ENCODE measurements at places on chromosomes 6 and 20. TPM values are rescaled to one million over a fixed set of nuclear protein-coding genes. Genes with fewer than 3 reads are reported as not detected.
A peak's percentile ranks its signal among the peaks of the same experiment; 100 is the strongest.

- no peak for DNase-seq
- H3K4me3 ChIP-seq, result no peak overlapping the region
- no peak overlapping the region for H3K27ac ChIP-seq
- peaks cover 84% of the 10 kb centered on the region for H3K4me1 ChIP-seq
- no peaks in the 10 kb centered on the region for H3K36me3 ChIP-seq
These were observed 44.0 kb downstream of the B4GALT5 start for GRCh38 chr20:49669601-49670189.

The DACT2 gene
- total RNA-seq, result 3.2 TPM

- H3K27ac ChIP-seq, result no peak overlapping the region
- no peaks in the 10 kb centered on the region for H3K27me3 ChIP-seq
- DNase-seq, result no peak
These were observed 33.1 kb downstream of the PXDC1 start for GRCh38 chr6:3718407-3718806.

The TFAP2D gene
- total RNA-seq, result not detected

GRCh38 chr20:38136421-38137245, 28.4 kb downstream of the TGM2 start:
- no peak for DNase-seq
- peak overlapping the region; percentile 62 for H3K27ac ChIP-seq
- peaks cover 64% of the 10 kb centered on the region for H3K4me1 ChIP-seq

- H3K27ac ChIP-seq, result peak overlapping the region; percentile 99
- H3K4me1 ChIP-seq, result peaks cover 37% of the 10 kb centered on the region
- no peak for DNase-seq
- no peaks in the 10 kb centered on the region for H3K27me3 ChIP-seq
These were observed 382 bp downstream of the SFT2D1 start for GRCh38 chr6:166341977-166342348.

- DNase-seq, result no peak
- H3K4me1 ChIP-seq, result no peaks in the 10 kb centered on the region
- H3K4me3 ChIP-seq, result no peak overlapping the region
- H3K27me3 ChIP-seq, result no peaks in the 10 kb centered on the region
- H3K27ac ChIP-seq, result no peak overlapping the region
- no peaks in the 10 kb centered on the region for H3K36me3 ChIP-seq
These were observed 51.7 kb downstream of the MARCKS start for GRCh38 chr6:113908801-113909200.

GRCh38 chr6:160112628-160113299, 8.9 kb upstream of the SLC22A1 start:
- no peaks in the 10 kb centered on the region for H3K27me3 ChIP-seq
- H3K36me3 ChIP-seq, result no peaks in the 10 kb centered on the region
- H3K4me3 ChIP-seq, result no peak overlapping the region
- H3K27ac ChIP-seq, result no peak overlapping the region
- DNase-seq, result no peak

The SLC22A1 gene
- 4.2 TPM for total RNA-seq

DNA sequence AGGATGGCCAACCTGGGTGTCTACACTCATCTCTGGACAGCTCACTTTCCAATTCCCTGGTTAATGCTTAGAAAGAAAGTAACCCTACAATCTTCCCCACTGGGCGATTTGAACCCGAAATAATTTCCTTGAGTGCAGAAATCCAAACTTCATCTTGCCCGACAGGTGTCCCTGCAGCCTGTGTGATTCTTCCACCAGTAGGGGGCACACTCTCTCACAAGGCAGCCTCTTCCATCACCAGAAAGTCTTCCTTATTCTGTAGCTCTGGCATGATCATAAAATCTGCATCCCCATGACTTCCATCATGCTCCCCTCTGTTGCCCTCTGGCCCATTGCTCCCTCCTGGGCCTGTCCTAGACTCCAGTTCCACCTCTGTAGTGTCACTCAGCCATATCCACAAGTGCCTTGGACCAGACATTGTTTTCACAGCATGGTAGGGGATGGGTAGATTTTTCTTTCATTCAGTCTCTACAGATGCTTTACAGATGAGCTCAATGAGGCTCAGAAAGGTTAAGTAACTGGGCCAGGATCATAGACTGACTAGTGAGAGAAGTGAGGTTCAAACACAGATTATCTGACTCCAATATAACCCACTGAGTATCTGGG, 170.4 kb upstream of the SPTLC3 start:
- H3K27ac ChIP-seq, result no peak overlapping the region
- no peaks in the 10 kb centered on the region for H3K27me3 ChIP-seq

GRCh38 chr20:25744261-25744660, 47.6 kb upstream of the ZNF337 start:
- H3K27me3 ChIP-seq, result no peaks in the 10 kb centered on the region
- no peaks in the 10 kb centered on the region for H3K4me1 ChIP-seq
- no peaks in the 10 kb centered on the region for H3K36me3 ChIP-seq
- no peak overlapping the region for H3K4me3 ChIP-seq

The CST2 gene
- 0.98 TPM for total RNA-seq

- no peaks in the 10 kb centered on the region for H3K36me3 ChIP-seq
- no peaks in the 10 kb centered on the region for H3K4me1 ChIP-seq
- no peaks in the 10 kb centered on the region for H3K27me3 ChIP-seq
- no peak overlapping the region for H3K4me3 ChIP-seq
- no peak overlapping the region for H3K27ac ChIP-seq
These were observed 115.2 kb downstream of the MRPL14 start for GRCh38 chr6:44012078-44012493.

DNA sequence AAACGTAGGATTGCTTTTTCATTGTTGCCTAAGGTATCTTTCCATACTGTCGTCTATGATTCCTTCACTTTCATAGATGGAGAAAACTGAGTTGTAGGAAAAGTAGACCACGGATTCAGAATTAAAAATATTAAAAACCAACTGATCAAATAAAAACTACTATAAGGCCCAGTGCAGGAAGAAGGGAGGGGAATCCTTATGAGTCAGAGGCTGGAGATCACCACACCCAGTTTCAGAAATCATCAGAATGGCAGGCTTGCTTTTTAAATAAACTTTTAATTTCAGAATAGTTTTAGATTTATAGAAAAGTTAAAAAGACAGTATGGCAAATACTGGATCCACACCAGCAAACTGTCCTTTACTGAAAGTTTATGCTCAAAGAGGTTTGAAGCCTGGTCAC, 32.0 kb upstream of the POPDC3 start:
- no peaks in the 10 kb centered on the region for H3K4me1 ChIP-seq
- H3K36me3 ChIP-seq, result no peaks in the 10 kb centered on the region
- H3K27me3 ChIP-seq, result no peaks in the 10 kb centered on the region
- no peak overlapping the region for H3K4me3 ChIP-seq

DNA sequence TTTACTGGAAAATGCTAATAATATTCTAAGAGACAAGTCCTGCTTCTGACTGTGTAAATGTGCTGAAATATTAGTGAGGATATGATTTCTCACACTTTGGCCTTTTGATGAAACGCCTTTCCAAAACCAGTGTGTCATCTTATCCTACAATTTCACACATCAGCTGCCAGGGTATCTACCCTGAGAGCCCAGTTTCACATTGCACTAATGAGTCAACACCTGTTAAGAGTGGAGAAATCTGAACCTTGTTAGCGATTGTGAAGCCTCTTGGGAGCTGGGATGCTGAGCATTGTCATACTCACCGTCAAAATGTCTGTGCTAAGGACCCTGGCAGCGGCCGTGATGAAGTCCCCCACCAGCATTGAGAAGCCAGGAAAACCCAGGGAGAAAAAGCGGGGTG, 166.0 kb downstream of the RALGAPA2 start:
- H3K27ac ChIP-seq, result no peak overlapping the region
- H3K36me3 ChIP-seq, result peaks cover 44% of the 10 kb centered on the region
- H3K27me3 ChIP-seq, result no peaks in the 10 kb centered on the region
- no peak for DNase-seq
- no peak overlapping the region for H3K4me3 ChIP-seq

- H3K27ac ChIP-seq, result peak overlapping the region; percentile 92
- peaks cover 31% of the 10 kb centered on the region for H3K36me3 ChIP-seq
- peak; percentile 32 for DNase-seq
- H3K27me3 ChIP-seq, result no peaks in the 10 kb centered on the region
These were observed 3.1 kb downstream of the MYL9 start for GRCh38 chr20:36544134-36545018.

DNA sequence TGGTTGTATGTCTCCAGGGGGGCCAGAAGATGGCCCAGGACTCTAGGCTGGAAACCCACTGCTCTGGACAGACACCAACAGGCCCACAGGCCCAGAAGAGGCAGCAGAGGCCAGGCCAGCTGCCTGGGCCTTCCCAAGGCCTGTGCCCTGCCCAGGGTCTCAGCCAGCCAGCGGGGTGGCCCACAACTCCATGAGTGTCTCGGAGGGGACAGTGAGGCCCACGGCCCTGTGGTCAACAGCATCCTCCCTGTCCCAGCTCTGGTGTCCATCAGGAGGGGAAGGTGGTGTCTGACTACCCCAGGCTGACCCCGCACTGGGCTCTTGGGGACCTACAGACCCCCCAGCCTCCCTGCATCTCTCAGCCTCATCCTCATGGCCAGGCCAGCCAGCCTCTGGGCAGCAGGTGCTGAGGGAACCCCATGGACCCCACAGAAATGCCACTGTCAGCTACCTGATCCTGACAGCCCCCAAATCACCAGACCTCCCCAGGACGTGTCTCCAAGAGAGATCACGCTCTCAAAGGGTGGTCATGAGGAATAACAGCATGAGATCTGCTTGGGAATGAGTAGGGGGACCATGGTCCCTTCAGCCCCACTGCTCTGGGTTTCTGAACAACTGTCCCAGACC, 112.4 kb downstream of the NOL4L start:
- H3K4me3 ChIP-seq, result no peak overlapping the region
- peaks cover 89% of the 10 kb centered on the region for H3K4me1 ChIP-seq
- peak overlapping the region; percentile 91 for H3K27ac ChIP-seq
- no peaks in the 10 kb centered on the region for H3K27me3 ChIP-seq

The RGS17 gene
- total RNA-seq, result not detected

The HFE gene
- 11.2 TPM for total RNA-seq

GRCh38 chr6:139895205-139895793, 520.9 kb upstream of the CITED2 start:
- no peaks in the 10 kb centered on the region for H3K27me3 ChIP-seq
- H3K36me3 ChIP-seq, result no peaks in the 10 kb centered on the region
- H3K4me3 ChIP-seq, result no peak overlapping the region
- H3K27ac ChIP-seq, result no peak overlapping the region
- no peaks in the 10 kb centered on the region for H3K4me1 ChIP-seq
- DNase-seq, result no peak

The PCK1 gene
- total RNA-seq, result not detected

- peaks cover 8% of the 10 kb centered on the region for H3K27me3 ChIP-seq
- DNase-seq, result no peak
- H3K4me3 ChIP-seq, result no peak overlapping the region
- peaks cover 9% of the 10 kb centered on the region for H3K4me1 ChIP-seq
These were observed 40.1 kb downstream of the TRMT6 start for GRCh38 chr20:5910186-5910585.

The POPDC3 gene
- 0.57 TPM for total RNA-seq

GRCh38 chr6:6696867-6697531, 108.5 kb downstream of the LY86 start:
- no peaks in the 10 kb centered on the region for H3K27me3 ChIP-seq
- no peaks in the 10 kb centered on the region for H3K36me3 ChIP-seq
- peak overlapping the region; percentile 82 for H3K27ac ChIP-seq
- no peak overlapping the region for H3K4me3 ChIP-seq

The TRMT6 gene
- total RNA-seq, result 7.8 TPM

GRCh38 chr6:147909640-147910039, 401.1 kb downstream of the SAMD5 start:
- no peaks in the 10 kb centered on the region for H3K36me3 ChIP-seq
- no peaks in the 10 kb centered on the region for H3K27me3 ChIP-seq
- H3K4me3 ChIP-seq, result no peak overlapping the region

The FOXC1 gene
- 2.7 TPM for total RNA-seq

GRCh38 chr20:48026981-48027592, 241.8 kb upstream of the SULF2 start:
- no peaks in the 10 kb centered on the region for H3K27me3 ChIP-seq
- no peak overlapping the region for H3K27ac ChIP-seq
- DNase-seq, result no peak

- no peak for DNase-seq
- H3K27me3 ChIP-seq, result no peaks in the 10 kb centered on the region
- no peaks in the 10 kb centered on the region for H3K4me1 ChIP-seq
- no peak overlapping the region for H3K4me3 ChIP-seq
These were observed 26.0 kb upstream of the TAAR1 start for GRCh38 chr6:132685009-132685408.

DNA sequence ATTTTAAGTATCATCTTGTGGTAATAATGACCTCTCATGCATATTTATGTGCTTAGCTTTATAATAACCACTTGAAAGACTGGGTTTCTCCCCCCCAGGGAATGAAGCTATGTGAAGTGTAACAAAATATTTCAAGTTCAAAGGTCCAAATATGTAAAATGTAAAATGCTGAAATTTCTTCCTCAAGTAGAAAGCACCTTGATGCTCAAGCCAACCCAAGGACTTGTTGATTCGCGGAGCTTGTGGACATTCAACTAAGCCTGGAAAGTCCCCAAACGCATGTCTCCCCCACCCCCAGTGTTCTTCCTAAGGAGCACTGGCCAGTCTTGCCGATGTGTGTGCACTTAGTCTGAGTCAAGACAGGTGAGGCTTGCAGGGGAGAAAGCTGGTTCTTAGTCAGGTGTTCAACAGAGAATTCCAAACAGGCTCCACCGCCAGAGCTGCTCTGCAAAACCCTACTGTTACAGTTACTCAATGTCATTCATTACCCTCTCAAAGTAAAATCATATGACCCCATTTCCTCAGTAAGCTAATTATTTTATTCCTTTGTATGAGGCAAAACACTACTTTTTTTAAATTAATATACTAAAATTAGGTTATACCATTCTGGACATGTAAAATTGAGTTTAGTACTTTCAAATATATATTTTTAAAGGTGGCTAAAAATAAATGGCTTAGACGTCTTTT, 46.9 kb upstream of the QKI start:
- H3K36me3 ChIP-seq, result no peaks in the 10 kb centered on the region
- no peak for DNase-seq
- H3K4me3 ChIP-seq, result no peak overlapping the region
- H3K4me1 ChIP-seq, result no peaks in the 10 kb centered on the region
- no peaks in the 10 kb centered on the region for H3K27me3 ChIP-seq

DNA sequence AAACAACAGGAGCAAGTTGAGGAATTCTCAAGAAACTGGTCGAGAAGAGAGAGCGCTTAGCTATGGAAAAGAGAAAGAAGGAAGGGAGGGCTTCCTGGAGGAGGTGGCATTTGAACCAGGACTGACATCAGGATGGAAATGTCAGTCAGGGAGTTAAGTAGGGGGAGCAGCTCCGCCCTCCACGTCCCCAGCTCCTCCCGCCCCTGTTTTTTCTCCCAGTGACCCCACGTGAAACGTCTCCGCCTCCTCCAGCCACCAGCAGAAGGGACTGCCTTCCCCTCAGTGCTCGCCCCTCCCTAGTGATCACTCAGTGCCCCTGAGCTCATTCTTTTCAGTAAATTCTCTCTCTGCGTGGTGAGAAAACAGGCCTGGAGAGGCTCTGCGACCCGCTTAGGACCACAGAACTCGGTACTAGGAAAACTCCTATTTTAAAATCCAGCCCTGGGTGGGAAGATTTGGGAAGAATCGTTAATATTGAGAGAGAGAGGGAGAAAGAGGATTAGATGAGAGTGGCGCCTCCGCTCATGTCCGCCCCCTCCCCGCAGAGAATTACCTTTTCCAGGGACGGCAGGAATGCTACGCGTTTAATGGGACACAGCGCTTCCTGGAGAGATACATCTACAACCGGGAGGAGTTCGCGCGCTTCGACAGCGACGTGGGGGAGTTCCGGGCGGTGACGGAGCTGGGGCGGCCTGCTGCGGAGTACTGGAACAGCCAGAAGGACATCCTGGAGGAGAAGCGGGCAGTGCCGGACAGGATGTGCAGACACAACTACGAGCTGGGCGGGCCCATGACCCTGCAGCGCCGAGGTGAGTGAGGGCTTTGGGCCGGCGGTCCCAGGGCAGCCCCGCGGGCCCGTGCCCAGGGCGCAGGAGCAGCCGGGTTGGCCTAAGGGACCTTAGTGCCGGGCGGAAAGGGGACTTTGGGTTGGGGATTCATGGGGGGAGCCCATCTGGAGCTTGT, 4.6 kb downstream of the HLA-DPB1 start:
- peak overlapping the region; percentile 39 for H3K4me3 ChIP-seq
- H3K36me3 ChIP-seq, result peaks cover 4% of the 10 kb centered on the region

Data from upper lobe of left lung (tissue), 6 donors.